ENCODE measurements at places on chromosomes 4 and X. TPM values are rescaled to one million over a fixed set of nuclear protein-coding genes. Genes with fewer than 3 reads are reported as not detected.

- DNase-seq, result no peak
Measured at GRCh38 chrX:47941423-47941822, 62.4 kb downstream of the ZNF182 start.

DNA sequence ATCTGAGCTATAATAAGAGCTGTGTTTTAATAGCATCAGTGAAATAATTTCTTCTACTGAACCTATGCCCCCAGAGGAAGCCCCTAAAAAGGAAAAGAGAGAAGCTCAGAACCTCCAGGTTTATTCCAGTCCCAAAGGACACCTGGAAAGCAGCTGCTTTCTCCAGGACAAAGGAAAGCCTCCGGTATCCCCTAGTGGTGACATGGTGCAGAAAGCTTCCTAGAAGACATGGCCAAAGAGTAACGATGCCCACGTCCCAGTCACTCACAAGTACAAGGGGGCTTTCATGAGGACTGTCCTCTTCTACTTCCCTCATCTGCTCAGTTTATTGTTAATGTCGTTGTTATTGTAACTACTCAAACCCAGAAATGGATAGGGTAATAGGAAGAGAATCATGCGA is 343.9 kb downstream of the UNC5C start:
- DNase-seq, result no peak

GRCh38 chr4:169565606-169566005 is 46.8 kb downstream of the NEK1 start:
- no peak for DNase-seq

- DNase-seq, result no peak
Measured at GRCh38 chr4:155946486-155946885, 7.2 kb downstream of the CTSO start.

DNA sequence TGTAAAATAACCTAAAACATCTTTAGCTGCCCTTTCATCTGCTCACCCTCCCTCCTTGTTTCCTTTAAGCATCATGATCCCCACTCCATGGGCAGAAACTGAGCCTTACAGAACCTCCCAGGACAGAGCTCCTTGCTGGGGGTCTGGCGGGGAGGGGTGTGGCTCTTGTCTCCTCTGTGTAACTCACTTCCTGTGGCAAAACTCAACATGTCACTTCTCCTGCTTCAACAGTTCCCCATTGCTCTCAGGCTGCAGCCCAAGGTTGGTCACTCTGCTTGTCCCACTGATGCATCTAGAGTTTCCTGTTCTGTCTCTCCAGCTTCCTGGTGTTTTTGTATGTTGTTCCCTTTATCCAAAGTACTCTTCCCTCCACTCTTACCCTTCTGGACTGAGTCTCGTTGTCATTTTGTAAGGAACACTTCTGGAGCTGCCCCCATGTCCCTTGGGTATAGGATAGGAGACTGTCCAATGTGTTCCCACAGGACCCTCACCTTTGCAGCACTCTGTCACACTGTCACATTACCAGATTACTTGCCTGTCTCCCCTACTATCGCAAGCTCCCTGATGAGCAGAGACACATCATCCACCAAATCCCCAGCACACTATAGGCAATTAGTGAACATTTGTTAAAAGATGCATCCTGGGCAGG is 19.6 kb downstream of the TMEM31 start:
- no peak for DNase-seq

GRCh38 chrX:109911046-109911445 is 91.9 kb upstream of the TMEM164 start:
- peak; percentile 12 for DNase-seq

The CENPVL2 gene
- not detected for total RNA-seq

The FRAS1 gene
- 0.23 TPM for total RNA-seq

The ARSJ gene
- total RNA-seq, result 43.9 TPM
